ENCODE measurements at places on chromosomes 4 and X.
A peak's percentile ranks its signal among the peaks of the same experiment; 100 is the strongest.

GRCh38 chr4:138334346-138335016 lies 92.3 kb upstream of the SLC7A11 start:
- DNase-seq = no peak

GRCh38 chr4:145388043-145388442 lies 93.6 kb upstream of the SMAD1 start:
- no peak for DNase-seq

- no peak for DNase-seq
Observed at GRCh38 chr4:54879576-54879975, 221.8 kb downstream of the KIT start.

GRCh38 chr4:178812866-178813265 lies 1370.6 kb upstream of the AGA start:
- peak; percentile 8 for DNase-seq

GRCh38 chrX:115427861-115428410 lies 133.0 kb upstream of the PLS3 start:
- no peak for DNase-seq

DNA sequence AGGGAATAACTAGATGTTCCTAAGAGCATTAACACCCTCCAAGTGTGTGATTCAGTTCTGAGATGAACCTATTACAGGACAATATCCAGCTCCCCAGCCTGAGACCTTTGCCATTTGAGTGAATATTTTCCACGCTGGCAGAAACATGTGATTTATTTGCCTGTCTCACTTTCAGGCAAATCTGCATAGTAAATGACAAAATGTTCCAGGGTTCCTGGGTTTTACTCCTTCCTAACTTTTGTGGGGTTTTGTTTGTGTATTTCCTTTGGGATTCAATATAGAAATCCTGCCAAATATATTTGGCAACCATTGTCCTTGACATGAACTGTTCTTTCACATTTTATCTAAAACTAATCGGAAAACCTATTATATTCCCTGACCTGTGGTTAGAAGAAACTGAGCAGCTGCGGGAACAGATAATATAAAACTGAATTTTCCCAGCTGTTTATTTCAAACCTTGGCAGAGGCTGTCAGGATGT lies 12.5 kb downstream of the F8 start:
- DNase-seq = no peak

GRCh38 chr4:187256897-187257296 lies 533.2 kb upstream of the FAT1 start:
- no peak for DNase-seq

DNA sequence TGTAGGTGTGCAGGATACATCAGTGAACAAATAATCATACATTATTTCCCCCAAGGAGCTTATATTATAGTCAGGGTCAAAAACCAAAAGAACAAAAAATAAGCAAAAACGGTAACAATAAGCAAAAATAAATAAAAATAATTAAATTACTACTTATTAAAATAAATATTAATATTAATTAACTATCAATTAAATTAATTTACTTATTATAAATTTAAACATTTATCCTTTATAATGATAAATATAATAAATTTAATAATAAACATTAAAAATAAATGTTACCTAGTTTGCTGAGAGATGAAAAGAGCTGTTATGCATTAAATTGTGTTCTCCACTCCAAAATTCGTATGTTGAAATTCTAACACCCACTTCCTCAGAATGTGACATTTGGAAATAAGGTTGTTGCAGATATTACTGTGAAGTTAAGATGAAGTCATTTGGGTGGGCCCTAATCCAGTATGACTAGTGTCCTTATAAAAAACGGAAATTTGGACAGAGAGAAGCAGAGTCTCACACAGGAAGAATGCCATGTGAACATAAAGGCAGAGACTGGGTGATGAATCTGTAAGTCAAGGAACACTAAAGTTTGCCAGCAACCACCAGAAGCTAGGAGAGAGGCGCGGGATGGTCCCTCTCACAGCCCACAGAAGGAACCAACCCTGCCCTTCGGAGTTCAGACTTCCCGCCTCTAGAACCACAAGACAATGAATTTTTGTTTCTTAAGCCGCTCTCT lies 67.2 kb upstream of the IBSP start:
- no peak for DNase-seq

DNA sequence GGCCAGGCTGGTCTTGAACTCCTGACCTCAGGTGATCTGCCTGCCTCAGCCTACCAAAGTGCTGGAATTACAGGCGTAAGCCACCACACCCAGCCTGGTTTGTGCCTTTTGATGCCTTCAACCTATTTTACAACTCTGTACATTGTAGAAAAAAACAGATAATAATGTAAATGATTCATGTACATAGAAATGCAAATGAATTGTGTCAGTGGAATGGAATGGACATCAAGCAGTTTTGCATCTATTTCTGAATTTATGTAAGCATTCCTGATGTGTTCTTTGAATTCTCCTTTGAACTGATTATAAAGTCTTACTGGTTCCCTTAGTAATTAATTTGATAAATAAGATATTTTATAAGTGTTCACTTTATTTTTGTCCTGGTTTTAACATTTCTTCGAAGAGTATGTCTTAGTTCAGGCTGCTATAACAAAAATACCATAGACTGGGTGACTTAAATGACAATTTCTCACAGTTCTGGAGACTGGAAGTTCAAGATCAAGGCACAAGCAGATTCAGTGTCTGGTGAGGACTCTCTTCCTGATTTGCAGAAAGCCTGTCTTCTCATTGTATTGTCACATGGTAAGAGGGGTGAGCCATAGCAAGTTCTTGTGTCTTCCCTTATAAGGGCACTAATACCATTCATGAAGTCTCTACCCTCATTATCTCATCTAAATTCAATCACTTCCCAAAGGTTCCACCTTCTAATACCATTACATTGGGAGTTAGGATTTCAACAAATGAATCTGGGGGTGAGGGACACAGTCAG lies 162.2 kb upstream of the S100G start:
- DNase-seq = no peak

All from RPMI8226 (cell line).